ENCODE measurements at places on chromosomes 5 and 9. TPM values are rescaled to one million over a fixed set of nuclear protein-coding genes. Genes with fewer than 3 reads are reported as not detected.

GPRIN1 gene
- total RNA-seq = 17.3 TPM

DPYSL3 gene
- total RNA-seq = 42.4 TPM

DNA sequence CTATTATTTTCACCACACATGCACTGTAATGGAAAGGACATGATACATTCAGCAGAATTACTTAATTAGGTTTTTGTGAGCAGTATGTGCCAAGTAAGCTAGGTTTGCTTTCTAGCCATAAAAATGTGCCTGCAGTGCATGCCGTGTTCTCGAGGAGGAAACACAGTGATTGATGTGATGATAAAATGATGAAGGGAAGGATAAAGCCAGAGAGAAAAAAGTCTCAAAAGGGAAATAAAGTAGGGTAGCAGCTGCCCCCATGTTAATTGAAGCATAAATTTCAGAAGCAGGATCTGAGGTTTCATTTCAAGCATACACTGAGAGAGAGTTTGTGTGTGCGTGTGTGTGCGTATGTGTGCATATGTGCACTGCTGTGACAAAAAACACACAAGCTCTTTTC lies 714.2 kb upstream of the C9orf72 start:
- no peak for DNase-seq

- DNase-seq = no peak
Observed at GRCh38 chr9:18074041-18074440, 399.9 kb upstream of the ADAMTSL1 start.

DNA sequence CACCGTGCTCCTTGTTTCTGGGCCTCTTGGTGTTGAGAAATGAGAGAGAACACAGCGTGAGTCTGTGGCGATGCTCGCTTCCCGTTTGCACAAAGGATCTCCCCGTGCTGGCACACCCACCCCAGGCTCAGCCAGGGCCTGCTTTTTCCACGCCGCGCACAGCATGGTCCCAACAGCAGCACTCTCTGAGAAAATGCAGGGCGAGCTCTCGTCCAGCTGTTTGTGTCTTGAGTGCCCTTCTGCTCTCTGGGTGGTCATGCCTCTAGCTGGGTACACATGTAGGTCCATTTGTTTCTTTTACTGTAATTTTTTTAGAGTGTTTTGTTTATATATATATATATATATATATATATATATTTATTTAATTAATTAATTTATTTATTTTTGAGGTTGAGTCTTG lies 26.6 kb downstream of the FBXW5 start:
- DNase-seq = no peak
